Activated CD4-positive, alpha-beta T cell treated with anti-CD3 and anti-CD28 coated beads for 24 hours (primary cell): ENCODE measurements at places on chromosomes 13 and 19.
A peak's percentile ranks its signal among the peaks of the same experiment; 100 is the strongest.

DNA sequence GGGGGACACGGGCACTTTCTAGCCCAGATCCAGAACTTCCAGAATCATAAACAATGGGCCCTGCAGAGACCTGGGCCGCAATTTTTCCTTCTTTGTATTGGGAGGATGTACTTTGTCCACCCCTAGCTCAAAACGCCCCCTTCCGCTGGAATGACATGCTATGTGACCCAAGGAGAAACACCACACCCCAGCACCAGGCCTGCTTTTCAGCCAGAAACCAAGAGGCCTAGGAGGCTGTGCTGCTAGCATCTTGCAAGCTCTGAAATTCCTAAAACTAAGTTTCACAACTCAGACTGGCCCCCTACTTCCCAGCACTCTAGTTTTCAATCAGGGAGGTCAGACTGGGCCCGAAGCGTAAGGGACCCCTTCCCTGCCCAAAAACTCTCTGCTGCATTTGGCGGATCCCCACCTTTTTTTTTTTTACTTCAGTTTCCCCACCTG lies 538 bp downstream of the LSM4 start:
- peak; percentile 36 for DNase-seq

- no peak for DNase-seq
These were observed 34.4 kb downstream of the DHRS12 start for GRCh38 chr13:51769455-51770127.

- no peak for DNase-seq
These were observed 61.3 kb downstream of the ENOX1 start for GRCh38 chr13:43725460-43725859.

DNA sequence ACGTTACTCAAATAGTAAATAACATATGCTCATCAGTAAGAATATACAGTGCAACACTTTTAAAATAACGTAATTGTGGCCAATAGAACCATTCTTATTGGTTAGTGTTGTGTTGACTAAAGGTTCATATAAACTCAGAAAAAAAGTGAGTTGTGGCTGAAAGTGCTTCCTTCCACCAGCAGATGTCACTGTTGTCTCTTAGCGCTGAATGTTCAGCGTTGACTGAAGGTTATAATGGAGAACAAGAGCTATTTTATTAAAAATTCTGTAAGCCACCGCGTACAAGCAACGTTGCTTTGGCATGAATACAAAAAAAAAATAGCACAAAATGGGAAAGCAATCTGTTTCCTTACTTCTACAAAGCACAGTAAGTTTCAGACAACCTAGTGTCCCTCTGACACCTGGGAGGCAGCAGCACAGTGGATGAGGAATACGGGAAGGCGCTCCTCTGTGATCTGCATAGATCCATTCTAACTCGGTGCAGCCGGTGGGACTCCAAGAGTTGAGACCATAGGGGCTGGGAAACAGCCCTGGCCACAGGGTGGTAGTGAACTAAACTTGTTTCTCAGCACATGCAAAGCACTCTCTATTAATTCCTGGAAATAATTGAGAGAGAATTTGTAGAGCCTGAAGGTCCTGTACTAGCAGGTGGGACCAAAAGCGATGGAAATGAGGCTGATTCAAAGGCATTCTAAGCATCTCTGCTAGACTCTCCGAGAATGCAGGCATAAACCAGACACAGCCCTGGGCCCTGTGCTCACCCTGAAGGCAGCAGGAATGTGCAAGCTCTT lies 23.9 kb upstream of the OXGR1 start:
- DNase-seq = peak; percentile 19

DNA sequence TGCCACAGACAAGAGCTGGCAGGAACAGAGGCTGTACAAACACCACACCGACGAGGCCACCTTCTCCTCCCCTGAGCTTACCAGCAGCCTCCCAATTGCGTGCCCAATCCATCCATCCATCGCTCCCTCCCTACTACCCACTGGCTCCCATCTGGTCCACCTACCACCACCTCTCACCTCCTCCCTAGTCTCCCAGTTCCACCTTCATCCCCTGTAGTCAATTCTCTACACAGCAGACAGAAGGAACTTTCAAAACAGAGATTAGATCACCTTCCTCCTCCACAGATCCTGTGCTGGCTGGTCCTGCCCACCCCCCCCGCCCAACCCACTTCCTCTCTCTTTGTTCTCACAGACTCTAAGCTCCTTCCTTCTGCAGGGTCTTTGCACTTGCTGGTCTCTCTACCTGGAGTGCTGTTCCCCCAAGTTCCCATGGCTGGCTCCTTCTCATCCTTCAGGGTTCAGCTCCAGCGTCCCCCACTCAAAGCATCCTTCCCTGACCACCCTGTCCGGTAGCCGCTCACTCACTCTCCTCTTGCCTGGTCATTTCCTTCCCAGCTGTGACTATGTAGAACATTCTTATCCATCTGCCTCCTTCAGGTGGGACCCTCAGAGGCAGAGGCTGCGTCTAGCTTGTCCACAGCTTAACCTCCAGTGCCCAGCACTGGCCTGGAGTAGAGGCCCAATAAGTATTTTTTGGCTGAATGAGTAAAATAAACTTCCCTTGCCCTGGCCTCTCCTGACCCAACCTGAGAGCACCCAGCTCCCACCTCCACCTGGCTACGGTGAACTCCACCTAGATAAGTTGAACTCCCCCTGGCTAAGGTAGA lies 23.0 kb downstream of the PIN1 start:
- no peak for DNase-seq

DNA sequence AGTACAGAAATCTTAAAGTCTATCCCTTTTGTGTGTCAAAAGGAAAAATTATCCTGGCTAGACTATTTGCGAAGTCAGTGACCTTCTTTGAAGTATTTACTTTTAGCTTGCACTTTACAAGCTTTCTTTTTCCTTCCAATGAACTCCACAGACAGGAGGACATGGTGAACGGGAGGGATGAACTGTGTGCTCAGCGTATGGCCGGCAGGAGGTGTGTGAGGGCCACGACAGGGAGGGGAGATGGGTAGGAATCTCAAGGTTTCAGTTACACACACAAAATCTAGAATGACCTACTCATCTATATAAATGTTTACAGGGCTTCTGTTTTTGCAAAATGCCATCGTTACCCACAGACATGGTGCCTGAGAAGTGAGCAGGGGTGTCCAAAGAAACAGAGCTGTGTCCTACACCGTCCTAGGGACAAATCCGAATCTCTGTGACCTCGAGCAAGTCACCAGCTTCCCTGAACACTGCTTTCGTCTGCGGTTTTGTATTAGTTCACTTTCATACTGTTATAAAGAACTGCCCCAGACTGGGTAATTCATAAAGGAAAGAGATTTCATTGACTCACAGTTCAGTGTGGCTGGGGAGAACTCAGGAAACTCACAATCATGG lies 537.2 kb downstream of the LIG4 start:
- no peak for DNase-seq

DNA sequence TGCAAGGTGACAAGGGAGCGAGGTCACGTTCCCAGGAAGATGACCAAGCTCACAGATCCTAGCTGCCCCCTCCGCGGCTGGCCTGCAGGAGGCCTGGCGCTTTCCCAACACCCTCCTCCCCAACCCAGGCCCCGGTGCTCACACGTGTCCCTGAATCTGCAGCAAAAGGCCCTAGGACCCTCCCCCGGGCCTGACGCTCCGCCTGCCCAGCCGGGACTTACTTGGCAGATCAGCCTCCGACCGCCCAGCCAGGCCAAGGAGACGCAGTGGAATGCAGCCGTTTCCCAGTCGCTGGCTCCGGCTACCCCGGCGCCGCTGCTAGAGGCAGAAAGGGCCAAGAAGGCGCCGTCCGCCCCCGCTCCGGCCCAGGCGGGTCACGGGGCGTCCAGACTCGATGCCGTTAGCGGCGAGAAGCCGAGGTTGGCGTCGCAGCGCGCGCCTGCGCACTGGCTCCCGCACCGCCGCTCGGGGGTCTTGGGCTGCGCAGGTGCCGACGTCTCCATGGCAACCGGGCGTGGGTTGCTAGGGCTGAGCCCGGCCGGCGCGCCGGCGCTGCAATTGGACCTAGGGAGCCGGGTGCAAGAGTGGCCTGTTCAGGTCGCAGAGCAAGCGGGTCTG lies at the start of gene PNMA8A:
TSS of gene PNMA8A (minus strand) at position 448 of the 618 bp plus-strand sequence. CDS start 528 bp downstream, outside the sequence.
- no peak for DNase-seq

GRCh38 chr13:36630181-36630803 lies 43.5 kb upstream of the SERTM1 start:
- no peak for DNase-seq

DNA sequence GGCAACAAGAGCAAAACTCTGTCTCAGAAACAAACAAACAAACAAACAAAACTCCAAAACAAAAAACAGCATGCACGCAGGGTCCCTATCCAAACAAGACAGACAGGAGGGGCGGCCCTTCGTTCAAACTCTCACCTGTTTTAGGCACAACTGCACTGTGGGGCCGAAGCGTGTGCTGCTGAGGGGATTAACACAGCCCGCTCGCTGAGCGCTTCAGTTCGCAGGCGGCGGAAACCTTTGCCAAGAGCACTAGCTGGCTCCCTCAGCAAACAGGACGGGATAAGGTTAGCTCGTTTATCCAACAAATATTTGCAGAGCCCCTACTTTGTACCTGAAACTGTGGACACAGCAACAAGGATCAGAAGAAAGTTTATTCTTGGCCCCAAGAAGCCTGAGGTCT lies 1.6 kb upstream of the ADPRHL1 start:
- no peak for DNase-seq

DNA sequence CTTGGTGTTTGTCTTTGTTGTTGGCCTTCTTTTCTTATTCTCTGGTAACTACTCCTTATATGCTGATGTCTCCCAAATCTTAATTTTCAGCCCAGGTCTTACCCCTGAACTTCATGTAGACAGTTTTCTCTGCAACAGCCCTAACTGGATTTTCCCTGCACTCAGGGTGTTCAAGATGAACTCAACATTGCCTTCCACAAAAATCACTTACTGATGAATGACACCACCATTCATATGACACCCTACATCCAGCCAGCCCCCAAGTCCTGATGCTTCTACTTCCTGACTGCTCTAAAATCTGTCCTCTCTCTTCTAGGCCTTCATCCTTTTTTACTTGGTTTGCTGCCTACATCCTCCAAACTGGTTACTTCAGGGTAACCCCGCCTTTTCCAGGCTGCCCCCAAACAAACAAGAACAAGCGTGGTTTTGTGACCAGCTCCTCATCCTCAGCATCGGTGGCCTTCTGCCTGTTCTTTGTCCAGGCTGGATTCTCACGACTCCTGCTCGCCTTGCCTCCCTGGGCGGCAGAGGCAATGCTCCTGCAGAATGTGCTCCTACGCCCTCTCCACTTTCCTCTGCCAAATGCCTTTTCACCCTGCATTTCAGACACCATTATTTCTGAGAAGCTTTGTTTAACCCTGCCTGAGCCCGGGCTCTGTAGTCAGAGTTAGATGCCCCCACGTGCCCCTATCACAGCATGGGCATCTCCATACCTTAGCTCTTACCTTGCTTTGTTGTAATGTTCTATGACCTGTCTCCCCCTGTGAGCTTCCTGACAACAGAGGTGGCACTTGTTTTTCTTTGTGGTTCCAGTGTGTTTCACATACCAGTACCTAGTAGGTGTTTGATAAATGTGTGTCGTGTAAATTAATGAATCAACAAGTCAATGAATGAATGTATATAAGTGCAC lies 61.8 kb downstream of the WDFY2 start:
- no peak for DNase-seq

GRCh38 chr19:27764186-27764804 lies 1448.7 kb downstream of the UQCRFS1 start:
- DNase-seq = no peak
